ENCODE measurements at places on chromosomes 7 and 10. TPM values are rescaled to one million over a fixed set of nuclear protein-coding genes. Genes with fewer than 3 reads are reported as not detected.

The CDNF gene
- total RNA-seq = 8.4 TPM

- no peak for DNase-seq
Observed at GRCh38 chr7:105769901-105770628, 106.3 kb downstream of the ATXN7L1 start.

- no peak for DNase-seq
Observed at GRCh38 chr7:106369352-106369751, 84.6 kb upstream of the NAMPT start.

The AGAP4 gene
- total RNA-seq = 37.2 TPM

- DNase-seq = no peak
Observed at GRCh38 chr7:21547501-21547900, 4.7 kb downstream of the DNAH11 start.

- no peak for DNase-seq
Observed at GRCh38 chr7:51140199-51141164, 176.1 kb downstream of the COBL start.

- no peak for DNase-seq
Observed at GRCh38 chr7:113094517-113095249, 8.1 kb upstream of the GPR85 start.

DNA sequence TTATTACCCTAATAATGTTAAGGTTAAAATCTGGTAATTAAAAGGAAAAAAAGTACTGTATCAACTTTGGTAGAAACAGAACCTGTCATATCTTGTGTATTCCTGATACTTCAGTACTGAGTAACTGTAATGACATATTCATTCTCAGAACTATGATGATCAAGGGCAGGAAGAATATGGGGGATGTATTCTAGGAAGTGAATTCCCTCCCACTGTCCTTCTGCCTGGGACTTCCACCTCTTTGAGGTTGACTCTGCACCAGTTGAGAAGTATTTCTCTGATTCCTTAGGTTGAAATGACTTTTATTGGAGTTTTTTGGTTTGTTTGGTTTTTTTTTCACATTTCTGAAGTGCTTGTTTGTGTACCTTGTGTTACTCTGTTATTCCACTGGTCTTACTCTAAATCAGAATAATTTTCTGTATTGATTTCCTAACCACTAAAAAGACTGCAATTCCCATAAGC lies 36.9 kb downstream of the WASL start:
- no peak for DNase-seq

DNA sequence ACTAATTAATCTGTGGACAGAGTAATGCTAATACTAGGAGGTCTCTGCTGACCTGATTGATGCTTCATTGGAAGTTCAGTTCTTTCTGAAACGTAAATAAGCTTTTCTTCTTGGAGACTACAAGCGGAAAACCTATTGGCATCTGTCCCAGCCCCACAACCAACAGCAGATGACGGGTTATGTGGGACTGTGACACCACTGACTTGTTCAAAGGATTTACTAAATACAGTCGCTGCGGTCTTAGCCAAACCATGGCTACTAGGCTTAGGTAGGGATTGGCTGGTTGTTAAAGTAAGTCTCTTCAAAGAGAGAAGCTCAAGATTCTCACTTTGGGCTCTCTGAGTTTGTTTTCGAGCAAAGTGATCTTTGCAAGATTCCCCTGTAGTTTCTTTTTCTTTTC lies 68.3 kb downstream of the HYCC1 start:
- DNase-seq = no peak

The GRB10 gene
- total RNA-seq = 6.2 TPM

Data from naive thymus-derived CD4-positive, alpha-beta T cell (primary cell).